Activated CD4-positive, alpha-beta T cell treated with anti-CD3 and anti-CD28 coated beads, Interleukin-2, amount 10 ng/mL, durations not matched to agents 7 days and 5 days (primary cell): ENCODE measurements at places on chromosomes 2 and 18. TPM values are rescaled to one million over a fixed set of nuclear protein-coding genes. Genes with fewer than 3 reads are reported as not detected.

DNA sequence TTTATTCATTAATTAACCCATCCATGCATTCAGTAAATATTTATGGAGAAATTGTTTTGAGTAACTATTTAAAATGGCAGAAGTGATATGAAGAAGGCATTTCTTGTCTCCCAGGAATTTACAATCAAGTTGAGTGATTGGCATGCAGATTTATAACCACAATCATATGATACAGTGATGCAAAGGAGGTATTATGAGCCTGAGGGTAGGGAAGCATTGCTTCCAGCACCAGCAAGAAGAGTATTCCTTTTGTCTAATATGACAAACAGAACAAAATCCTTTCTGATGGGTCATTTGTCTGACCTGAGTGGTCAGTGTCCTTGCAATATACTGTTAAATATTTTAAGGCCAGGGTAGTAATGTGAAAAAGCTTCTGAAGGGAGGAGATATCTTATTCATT is 244.2 kb upstream of the RGPD4 start:
- H3K36me3 ChIP-seq: no peaks in the 10 kb centered on the region
- no peaks in the 10 kb centered on the region for H3K4me1 ChIP-seq
- no peaks in the 10 kb centered on the region for H3K27me3 ChIP-seq
- no peak for DNase-seq
- no peak overlapping the region for H3K27ac ChIP-seq
- no peak overlapping the region for H3K4me3 ChIP-seq

GRCh38 chr2:239305771-239306170 is 95.0 kb downstream of the HDAC4 start:
- no peaks in the 10 kb centered on the region for H3K27me3 ChIP-seq
- no peak overlapping the region for H3K27ac ChIP-seq

GRCh38 chr2:237901932-237902850 is 42.8 kb downstream of the RAMP1 start:
- peaks cover 10% of the 10 kb centered on the region for H3K36me3 ChIP-seq
- DNase-seq: peak; percentile 18
- peak overlapping the region; percentile 22 for H3K4me3 ChIP-seq
- H3K27ac ChIP-seq: peak overlapping the region; percentile 90
- peaks cover 75% of the 10 kb centered on the region for H3K4me1 ChIP-seq

DNA sequence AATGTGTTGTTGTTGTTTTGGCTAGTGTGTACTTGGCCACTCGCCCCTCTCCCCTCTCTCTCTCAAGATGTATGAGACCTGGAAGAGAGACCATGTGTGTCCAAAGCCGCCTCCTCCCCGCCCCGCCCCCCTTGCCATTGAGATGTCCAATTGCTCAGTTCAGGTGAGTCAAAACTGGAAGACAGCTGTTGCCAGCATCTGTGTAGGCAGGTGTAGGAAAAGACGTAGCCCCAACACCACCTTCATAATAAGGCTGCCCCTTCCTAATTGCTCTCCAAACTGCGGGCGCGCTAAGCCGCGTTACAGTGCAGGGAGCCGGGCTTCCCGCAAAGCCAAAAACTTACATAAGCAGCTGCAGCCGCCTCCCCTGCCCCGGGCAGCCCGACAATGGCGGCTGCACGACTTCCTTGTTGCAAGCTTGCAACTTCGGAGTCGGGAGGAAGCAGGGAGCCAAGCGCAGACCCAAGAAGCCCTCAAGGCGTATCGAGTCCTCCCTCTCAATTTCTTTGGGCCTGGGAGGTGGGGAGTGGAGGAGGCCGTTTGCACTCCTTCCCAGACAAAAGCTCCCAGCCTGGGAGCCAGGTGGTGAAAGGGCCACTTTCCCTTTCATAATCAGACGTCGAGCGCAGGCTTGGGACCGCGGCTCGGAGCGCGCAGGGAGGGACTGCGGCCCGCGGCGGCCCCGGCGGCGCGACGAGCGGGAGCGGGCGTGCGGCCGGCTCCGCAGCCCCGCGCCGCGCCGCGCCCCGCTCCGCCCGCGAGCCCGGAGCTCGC is 882 bp downstream of the ZBTB14 start:
- peaks cover 6% of the 10 kb centered on the region for H3K27me3 ChIP-seq
- peaks cover 33% of the 10 kb centered on the region for H3K36me3 ChIP-seq
- H3K4me3 ChIP-seq: peak overlapping the region; percentile 93
- H3K4me1 ChIP-seq: peaks cover 42% of the 10 kb centered on the region
- peak overlapping the region; percentile 99 for H3K27ac ChIP-seq
- peak; percentile 64 for DNase-seq

GRCh38 chr2:102736110-102736409 is 25.8 kb upstream of the TMEM182 start:
- H3K4me3 ChIP-seq: peak overlapping the region; percentile 89
- peak; percentile 22 for DNase-seq
- peaks cover 33% of the 10 kb centered on the region for H3K4me1 ChIP-seq
- H3K27me3 ChIP-seq: no peaks in the 10 kb centered on the region
- peak overlapping the region; percentile 92 for H3K27ac ChIP-seq

- H3K27ac ChIP-seq: peak overlapping the region; percentile 41
- peak overlapping the region; percentile 47 for H3K4me3 ChIP-seq
- peaks cover 92% of the 10 kb centered on the region for H3K27me3 ChIP-seq
- H3K36me3 ChIP-seq: peaks cover 5% of the 10 kb centered on the region
These were observed 34.3 kb upstream of the ATP6V1B1 start for GRCh38 chr2:70901227-70902066.

- H3K4me3 ChIP-seq: no peak overlapping the region
- H3K4me1 ChIP-seq: peaks cover 46% of the 10 kb centered on the region
- H3K36me3 ChIP-seq: peaks cover 12% of the 10 kb centered on the region
- H3K27me3 ChIP-seq: peaks cover 3% of the 10 kb centered on the region
These were observed 44.1 kb upstream of the TTC39C start for GRCh38 chr18:23970161-23971096.

GRCh38 chr18:75350857-75351256 is 76.6 kb downstream of the SMIM21 start:
- no peak overlapping the region for H3K4me3 ChIP-seq
- no peak for DNase-seq
- H3K27ac ChIP-seq: no peak overlapping the region
- H3K27me3 ChIP-seq: no peaks in the 10 kb centered on the region
- no peaks in the 10 kb centered on the region for H3K36me3 ChIP-seq
- no peaks in the 10 kb centered on the region for H3K4me1 ChIP-seq

- H3K4me1 ChIP-seq: no peaks in the 10 kb centered on the region
- H3K27me3 ChIP-seq: peaks cover 2% of the 10 kb centered on the region
- no peak for DNase-seq
- no peak overlapping the region for H3K4me3 ChIP-seq
- no peaks in the 10 kb centered on the region for H3K36me3 ChIP-seq
These were observed 197.5 kb upstream of the CHAC2 start for GRCh38 chr2:53569957-53570727.

- peaks cover 9% of the 10 kb centered on the region for H3K4me1 ChIP-seq
- H3K27me3 ChIP-seq: no peaks in the 10 kb centered on the region
- no peaks in the 10 kb centered on the region for H3K36me3 ChIP-seq
These were observed 135.3 kb downstream of the TMEM163 start for GRCh38 chr2:134583462-134583861.

DNA sequence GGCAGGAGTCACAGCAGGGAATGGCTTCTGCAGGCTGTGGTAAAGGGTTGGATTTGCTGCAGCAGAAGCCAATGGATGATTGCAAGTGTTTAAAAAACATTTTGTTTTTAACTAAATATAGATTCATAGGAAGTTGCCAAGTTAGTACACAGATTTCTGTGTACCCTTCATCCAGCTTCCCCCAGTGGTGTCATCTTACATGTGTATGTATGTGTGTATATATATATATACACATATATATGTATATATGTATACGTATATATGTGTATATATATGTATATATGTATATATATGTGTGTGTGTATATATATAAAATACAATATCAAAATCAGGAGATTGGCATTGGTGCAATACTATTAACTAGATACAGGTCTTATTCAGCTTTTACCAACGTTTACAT is 19.2 kb upstream of the FAM124B start:
- no peak for DNase-seq
- no peak overlapping the region for H3K27ac ChIP-seq
- H3K4me3 ChIP-seq: no peak overlapping the region
- no peaks in the 10 kb centered on the region for H3K4me1 ChIP-seq
- peaks cover 8% of the 10 kb centered on the region for H3K27me3 ChIP-seq

GRCh38 chr2:98308068-98308467 is 38.2 kb upstream of the CNGA3 start:
- peaks cover 26% of the 10 kb centered on the region for H3K27me3 ChIP-seq
- H3K4me1 ChIP-seq: no peaks in the 10 kb centered on the region
- no peak overlapping the region for H3K4me3 ChIP-seq
- no peaks in the 10 kb centered on the region for H3K36me3 ChIP-seq

DNA sequence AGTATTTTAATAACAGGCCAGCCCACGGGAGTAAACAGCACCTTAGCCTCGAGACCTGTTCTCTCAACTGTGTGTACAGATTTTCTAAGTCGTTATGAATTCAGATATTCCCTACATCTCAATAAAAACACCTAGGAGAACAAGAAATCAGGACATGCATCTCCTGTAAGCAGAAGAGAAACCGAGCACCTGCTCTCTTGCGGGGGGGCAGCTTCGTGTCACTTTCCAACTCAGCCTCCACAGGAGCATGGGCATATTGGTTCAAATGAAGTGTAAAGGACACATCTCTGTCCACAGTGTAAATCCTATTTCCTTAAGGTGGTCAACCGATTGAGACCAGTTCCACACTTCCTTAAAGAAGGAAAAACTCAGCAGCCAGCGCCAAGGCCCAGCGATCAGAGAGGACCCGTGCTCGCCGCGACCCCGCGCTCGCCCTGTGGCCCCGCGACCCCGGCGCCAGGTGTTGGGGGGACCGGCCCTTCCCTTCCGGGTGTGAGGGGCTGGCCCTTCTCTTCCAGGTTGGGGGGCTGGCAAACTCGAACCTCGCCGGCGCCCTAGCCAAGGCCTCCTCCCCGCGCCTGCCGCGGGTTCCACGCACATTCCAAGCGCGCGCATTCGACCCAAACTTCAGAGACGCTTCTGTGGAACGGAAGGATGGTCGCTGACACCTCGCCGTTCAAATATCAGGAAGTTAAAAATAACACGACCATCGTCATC is 652 bp downstream of the SH3YL1 start:
- peak overlapping the region; percentile 69 for H3K4me3 ChIP-seq
- peaks cover 15% of the 10 kb centered on the region for H3K36me3 ChIP-seq
- H3K27me3 ChIP-seq: no peaks in the 10 kb centered on the region

DNA sequence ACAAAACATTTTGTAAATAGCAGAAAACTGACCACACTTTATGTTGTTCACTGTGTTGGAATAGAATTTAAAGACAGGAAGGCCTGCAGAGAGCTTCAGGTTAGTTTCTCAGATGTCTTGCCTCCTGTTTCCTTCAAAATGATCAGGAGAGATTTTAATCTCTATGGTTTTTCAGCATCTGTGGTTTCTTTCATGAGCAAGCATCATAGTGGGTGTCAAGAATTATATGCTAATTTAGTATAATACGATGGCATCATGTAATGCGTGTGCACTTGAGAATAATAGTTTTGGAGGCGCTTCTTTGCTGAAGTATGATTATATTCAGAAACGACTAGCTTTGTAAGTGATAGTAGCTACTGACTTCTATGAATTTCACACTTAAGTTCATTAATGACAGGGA is 149.9 kb downstream of the PLCL1 start:
- no peaks in the 10 kb centered on the region for H3K36me3 ChIP-seq
- H3K4me1 ChIP-seq: peaks cover 17% of the 10 kb centered on the region
- no peak overlapping the region for H3K4me3 ChIP-seq
- no peak overlapping the region for H3K27ac ChIP-seq
- DNase-seq: no peak

DNA sequence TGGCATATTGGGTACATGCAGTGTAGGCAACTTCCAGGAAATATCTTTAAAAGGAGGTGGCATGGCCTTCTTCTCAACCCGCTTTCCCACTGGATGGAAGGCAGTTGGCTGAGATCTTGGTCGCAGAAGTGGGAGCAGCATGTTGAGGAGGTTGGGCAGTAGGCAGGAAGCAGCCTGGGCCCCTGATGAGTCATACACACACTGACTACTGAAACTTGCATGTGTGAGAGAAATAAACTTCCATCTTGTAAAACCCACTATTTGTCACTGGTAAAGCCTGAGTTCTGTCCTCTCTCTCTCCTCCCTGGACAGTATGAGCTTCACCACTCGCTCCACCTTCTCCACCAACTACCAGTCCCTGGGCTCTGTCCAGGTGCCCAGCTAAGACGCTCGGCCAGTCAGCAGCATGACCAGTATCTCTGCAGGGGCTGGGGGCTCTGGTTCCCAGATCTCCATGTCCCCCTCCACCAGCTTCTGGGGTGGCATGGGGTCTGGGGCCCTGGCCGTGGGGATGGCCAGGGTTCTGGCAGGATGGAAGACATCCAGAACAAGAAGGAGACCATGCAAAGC is 233.8 kb upstream of the SPRED2 start:
- no peaks in the 10 kb centered on the region for H3K36me3 ChIP-seq
- H3K4me1 ChIP-seq: peaks cover 7% of the 10 kb centered on the region
- H3K27ac ChIP-seq: no peak overlapping the region
- no peak for DNase-seq
- no peak overlapping the region for H3K4me3 ChIP-seq

DNA sequence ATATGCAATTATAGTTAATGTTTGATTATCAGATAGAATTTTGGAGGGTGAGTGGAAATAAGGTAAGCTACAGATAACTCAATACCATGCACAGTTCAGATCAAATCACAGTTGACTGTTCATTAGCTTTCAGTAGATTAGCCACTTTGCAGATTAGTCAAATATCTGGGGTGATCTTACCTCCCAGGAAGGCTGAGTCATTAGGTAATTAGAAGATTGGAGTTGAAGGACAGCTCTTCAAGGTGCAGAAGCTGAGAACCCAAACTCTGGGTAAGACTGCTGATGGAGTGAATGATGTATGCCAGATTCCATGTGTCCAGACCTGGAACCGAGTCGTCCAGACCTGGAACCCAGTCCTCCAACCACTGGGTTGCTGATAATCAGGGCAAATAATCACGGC is 262.8 kb upstream of the UBE2E3 start:
- DNase-seq: no peak
- no peaks in the 10 kb centered on the region for H3K4me1 ChIP-seq
- H3K4me3 ChIP-seq: no peak overlapping the region
- H3K27me3 ChIP-seq: no peaks in the 10 kb centered on the region
- no peaks in the 10 kb centered on the region for H3K36me3 ChIP-seq

DNA sequence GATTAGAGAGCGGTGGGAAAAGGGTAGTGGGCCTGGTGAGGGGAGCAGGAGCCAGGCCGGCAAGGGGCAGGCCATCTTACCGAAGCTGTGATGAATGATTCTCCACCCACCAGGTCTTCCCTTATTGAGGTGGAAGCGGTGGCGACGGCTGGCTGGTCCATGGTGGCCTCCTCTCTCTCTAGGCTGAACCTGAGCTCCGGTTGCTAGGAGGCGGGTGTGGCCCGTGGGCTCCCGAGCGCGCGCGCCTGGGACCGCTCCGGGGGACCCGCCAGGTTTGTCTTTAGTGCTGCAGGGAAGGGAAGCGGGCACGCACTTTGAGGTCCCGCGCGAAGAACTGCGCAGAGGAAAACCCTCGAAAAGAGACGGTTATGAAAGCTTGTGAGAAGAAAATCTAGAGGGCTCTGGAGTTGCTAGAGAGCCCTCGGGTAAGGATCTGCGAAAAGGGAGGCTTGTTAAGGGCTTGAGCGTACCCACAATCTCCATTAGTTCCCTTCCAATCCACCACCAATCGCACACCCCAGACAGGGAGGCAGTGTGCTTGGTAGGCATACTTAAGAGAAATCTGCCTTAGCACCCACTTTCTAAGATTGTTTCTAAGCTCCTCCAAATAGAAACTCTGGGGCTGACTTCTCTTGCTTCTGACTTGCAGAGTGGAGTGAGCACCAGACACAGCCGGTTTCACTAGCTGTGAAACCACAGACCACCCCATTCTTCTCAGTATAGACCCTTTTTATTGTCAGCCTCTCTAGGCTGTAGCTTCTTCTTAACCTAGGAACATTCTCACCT is at the start of gene STPG4:
TSS of gene STPG4 (minus strand) at position 218 of the 786 bp plus-strand sequence. CDS start at position 161, 57 bp downstream.
- H3K4me1 ChIP-seq: peaks cover 17% of the 10 kb centered on the region
- H3K27ac ChIP-seq: peak within 1 kb of the TSS; percentile 77
- H3K36me3 ChIP-seq: peaks cover 41% of the 10 kb centered on the region
- H3K27me3 ChIP-seq: no peaks in the 10 kb centered on the region

The ANKRD62 gene
- not detected for total RNA-seq

The ERBB4 gene
- not detected for total RNA-seq

The HOXD8 gene
- total RNA-seq: not detected

The ZEB2 gene
- 3.3 TPM for total RNA-seq

The RBKS gene
- total RNA-seq: 1.2 TPM

The ZSCAN30 gene
- 18.5 TPM for total RNA-seq
